Fibroblast of skin of right biceps (primary cell): ENCODE measurements at places on chromosomes 6 and 20.

- DNase-seq, result no peak
Measured at GRCh38 chr20:1319051-1319450, 9.9 kb downstream of the SDCBP2 start.

GRCh38 chr6:157110607-157111006 lies 212.7 kb downstream of the TMEM242 start:
- peak; percentile 84 for DNase-seq

GRCh38 chr6:140320081-140321080 lies 945.9 kb upstream of the CITED2 start:
- DNase-seq, result no peak

DNA sequence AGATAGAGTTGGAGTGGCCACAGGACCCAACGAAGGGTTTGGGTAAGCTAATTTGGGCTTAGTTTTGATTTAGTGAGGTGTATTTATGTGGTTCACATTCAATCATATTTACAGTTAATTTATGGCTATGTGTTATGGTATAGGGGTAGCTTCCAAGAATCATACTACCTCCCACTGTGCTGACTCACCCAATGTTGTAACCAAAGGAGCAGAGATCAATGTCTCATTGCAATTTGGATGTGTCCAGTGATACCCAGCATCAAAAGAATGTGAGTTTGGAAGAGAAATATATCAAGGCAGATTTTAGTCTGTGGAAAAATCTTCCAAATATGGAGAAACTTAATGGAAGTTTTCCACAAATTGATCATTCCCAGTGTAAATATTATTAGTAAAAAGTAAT lies 25.3 kb upstream of the SMIM8 start:
- DNase-seq, result peak; percentile 31

GRCh38 chr20:5282561-5282960 lies 34.2 kb downstream of the PROKR2 start:
- DNase-seq, result no peak

GRCh38 chr20:20462185-20462584 lies 94.3 kb downstream of the INSM1 start:
- no peak for DNase-seq

DNA sequence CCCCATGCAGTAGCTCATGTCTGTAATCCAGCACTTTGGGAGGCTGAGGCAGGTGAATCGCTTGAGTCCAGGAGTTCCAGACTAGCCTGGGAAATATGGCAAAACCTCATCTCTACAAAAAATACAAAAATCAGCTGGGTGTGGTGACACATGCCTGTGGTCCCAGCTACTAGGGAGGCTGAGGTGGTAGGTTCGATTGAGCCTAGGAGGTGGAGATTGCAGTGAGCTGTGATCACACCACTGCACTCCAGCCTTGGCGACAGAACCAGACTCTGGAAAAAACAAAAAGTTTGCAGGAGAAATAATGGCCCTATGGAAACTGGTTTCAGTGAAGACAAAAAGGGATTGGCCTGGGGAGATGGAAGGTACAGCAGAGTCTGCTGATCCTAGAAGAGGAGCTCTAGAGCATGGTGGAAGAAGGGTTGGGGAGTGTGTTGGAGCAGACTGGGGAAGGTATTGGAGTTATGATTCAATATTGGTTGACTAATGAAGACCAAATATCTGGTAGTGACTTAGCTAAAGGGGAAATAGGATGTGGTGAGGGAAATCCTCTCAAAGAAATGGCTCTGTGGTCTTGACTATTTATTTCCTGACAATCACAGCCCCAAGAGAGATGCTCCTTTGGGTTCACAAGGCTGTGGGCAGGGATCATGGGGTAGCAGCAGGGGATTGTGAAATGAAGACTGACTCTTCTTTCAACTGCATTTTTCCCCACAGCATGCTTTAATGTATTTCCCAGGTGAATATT lies 281.9 kb downstream of the UTRN start:
- DNase-seq, result peak; percentile 49

- DNase-seq, result no peak
Measured at GRCh38 chr6:96760153-96760687, 77.1 kb downstream of the GPR63 start.

DNA sequence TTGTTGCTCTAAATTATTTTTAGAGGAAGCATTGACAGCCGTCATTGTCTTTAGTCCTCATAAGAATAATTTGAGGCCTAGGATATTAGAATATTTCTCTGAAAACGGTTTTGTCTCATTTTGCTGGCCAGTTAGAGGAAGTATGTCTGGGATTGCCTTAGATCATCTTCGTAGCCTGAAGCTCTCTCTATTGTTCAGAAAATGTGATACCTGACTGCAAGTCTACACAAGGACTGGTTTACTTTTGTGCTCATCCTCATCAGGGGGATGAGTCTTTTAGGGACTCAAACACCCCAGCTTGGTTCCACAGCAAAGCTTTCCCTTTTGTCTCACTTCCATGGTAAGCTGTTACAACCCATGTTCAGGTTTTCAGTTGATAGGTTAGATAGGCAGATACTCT lies 141.8 kb downstream of the FARS2 start:
- no peak for DNase-seq

GRCh38 chr6:53109612-53110011 lies 39.0 kb downstream of the GCM1 start:
- DNase-seq, result no peak

GRCh38 chr6:129287231-129288177 lies 404.6 kb downstream of the LAMA2 start:
- DNase-seq, result no peak

DNA sequence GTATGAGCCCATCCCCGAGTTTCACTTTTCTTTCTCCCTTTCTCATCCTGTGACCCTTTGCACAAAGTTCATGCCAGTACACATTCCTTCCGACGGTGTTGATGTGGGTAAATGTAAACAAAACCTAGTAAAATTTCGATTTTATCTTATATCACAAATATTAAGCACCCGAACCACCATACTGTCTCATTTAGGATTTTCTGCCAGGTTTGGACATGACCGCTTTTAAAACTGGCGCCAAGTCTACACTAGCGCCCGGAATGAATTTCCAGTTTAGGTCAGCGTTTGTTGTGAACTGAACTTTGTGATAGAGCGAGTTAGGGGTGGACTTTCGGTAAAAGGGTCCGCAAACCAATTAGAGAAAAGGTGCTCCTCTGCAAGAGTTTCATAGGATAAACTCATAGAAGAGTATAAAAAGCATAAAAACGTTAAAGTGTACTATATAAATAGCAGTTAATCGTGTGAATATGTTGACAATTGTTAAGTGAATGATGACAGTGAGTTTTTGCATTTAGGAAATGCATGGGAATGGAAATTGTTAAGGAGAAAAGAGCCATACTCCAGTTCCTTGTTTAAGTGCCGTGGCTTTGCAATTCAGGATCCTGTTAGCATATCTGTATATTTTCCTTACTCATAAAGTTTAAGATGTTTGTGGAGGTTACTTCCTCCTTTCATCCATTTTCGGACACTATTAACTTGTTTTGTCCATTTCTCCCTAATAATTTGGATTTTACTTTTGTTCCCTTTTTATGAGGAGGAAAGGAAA lies 937 bp downstream of the AKAP7 start:
- DNase-seq, result peak; percentile 38

DNA sequence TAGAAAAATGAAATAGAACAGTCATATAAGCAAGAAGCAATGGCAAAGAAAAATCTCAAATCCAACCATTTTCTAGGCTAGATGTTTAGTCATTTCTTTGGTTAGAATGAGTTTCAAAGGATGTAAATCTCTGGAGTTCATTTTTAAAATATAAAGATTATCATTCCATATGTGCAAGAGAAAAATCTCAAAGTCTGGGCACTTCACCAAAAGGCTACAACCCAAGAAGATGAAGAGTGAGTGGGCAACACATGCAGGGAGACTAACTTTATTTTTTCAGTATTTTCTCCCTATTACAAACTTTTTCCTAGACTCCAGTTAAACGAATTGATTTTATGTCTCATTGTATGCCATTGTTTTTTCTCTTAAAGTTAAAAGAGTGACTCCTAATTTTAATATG lies 83.6 kb downstream of the PHACTR1 start:
- no peak for DNase-seq

GRCh38 chr6:143545976-143546547 lies 34.5 kb upstream of the FUCA2 start:
- DNase-seq, result peak; percentile 41

GRCh38 chr20:36493051-36493800 lies 48.1 kb upstream of the MYL9 start:
- no peak for DNase-seq
